ENCODE measurements at places on chromosomes 5 and 9.

GRCh38 chr9:115071176-115071575 is 46.8 kb downstream of the TNC start:
- DNase-seq = no peak

DNA sequence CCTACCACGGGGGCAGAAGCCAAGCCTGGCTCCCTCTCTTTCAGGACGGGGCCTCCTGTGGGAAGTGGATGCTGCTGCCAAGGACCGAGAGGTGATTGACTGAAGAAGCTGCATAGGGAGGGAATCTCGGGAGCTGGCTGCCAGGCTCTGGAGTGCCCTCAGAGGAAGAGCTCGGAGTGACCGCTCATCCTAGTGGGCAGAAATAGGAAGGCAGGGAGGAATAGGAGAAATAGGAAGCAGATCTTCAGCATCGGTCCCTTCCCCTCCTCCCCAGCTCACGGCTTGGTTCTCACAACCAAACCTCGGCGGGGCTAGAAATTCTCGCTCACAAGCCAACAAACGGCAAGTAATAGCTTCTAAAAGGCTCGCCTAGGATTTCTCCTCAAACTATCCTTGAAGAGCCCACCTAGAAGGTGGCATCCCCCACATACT is 159.9 kb upstream of the RAI14 start:
- DNase-seq = no peak

GRCh38 chr9:100639854-100640253 is 62.0 kb downstream of the CAVIN4 start:
- no peak for DNase-seq

- DNase-seq = no peak
Measured at GRCh38 chr5:115246361-115246991, 16.2 kb downstream of the PGGT1B start.

DNA sequence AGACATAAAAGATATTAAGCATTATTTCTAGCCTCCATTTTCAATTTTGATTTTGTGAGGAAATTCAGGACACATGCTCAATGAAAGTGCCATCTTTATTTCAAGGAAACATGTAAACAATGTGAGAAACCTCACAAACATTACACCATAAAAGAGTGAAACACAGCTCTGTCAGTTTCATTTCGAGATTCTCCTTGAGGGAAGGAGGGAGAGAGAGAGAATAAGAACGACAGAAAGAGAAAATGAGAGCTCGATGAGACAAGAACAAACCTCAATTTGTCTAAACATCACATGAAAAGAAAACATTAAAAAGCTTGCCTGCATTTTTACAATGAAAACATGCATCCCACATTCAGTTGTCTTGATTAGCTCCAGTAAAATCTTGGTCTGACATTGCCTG is 553.5 kb upstream of the MEF2C start:
- DNase-seq = no peak

GRCh38 chr9:84382720-84383119 is 42.2 kb upstream of the SLC28A3 start:
- no peak for DNase-seq

- DNase-seq = no peak
Measured at GRCh38 chr9:110615498-110615897, 36.0 kb upstream of the SVEP1 start.

GRCh38 chr9:86253577-86253976 is 5.9 kb downstream of the C9orf153 start:
- no peak for DNase-seq

DNA sequence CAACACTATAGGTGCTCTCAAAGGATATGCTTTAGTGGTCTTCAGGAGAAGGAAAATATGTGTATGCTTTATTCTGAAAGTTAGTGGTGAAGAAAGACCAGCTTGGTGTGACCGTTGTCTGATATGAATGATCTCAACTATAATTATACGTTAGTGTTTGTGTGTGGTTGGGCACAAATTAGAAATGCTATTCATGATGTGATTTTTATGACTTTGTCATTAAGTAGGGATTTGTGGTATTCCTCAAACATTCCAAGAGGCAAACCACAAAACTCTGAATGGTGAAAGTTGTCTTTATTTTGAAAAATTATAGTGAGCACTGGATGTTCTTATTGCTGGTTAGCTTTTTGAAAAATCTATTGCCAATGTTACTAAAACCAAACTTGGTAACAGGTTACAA is 6.2 kb upstream of the F2R start:
- DNase-seq = no peak

DNA sequence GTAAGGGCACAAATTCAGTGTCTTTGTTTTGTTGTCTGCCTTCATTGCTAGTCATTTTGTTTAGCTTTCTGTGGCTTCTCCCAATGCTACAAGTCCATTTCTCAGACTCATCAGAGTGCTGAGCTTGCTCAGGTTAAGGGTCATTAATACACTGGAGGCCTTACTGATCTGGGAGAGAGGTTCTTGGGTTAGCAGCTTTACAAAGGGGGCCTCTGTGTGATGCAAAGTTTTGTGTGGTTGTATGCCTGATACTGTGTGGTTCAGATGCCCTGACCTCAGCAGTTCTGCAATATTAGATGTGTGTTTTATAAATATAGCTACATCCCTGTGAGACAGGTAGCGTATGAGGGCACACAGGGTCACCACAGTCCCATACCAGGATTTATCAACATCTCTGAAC is 34.8 kb upstream of the SMARCA2 start:
- no peak for DNase-seq

DNA sequence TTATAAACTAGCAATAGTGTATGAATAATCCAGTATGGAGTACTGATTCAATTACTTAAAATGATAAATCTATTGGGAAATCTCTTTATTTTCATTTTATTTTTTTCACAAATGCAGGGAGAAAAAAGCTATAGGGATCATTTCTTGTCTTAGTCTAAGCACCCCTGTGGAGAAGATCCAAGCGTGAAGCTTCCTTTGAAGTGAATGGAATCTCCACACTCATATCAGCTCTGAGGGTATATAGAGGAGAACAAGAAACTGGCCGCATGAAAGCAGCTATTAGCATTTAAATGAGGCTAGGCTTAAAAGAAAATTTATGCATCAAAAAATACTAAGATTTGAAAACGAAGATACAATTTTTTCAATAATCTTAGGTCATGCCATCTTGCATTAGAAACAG is 12.9 kb upstream of the PAM start:
- no peak for DNase-seq

DNA sequence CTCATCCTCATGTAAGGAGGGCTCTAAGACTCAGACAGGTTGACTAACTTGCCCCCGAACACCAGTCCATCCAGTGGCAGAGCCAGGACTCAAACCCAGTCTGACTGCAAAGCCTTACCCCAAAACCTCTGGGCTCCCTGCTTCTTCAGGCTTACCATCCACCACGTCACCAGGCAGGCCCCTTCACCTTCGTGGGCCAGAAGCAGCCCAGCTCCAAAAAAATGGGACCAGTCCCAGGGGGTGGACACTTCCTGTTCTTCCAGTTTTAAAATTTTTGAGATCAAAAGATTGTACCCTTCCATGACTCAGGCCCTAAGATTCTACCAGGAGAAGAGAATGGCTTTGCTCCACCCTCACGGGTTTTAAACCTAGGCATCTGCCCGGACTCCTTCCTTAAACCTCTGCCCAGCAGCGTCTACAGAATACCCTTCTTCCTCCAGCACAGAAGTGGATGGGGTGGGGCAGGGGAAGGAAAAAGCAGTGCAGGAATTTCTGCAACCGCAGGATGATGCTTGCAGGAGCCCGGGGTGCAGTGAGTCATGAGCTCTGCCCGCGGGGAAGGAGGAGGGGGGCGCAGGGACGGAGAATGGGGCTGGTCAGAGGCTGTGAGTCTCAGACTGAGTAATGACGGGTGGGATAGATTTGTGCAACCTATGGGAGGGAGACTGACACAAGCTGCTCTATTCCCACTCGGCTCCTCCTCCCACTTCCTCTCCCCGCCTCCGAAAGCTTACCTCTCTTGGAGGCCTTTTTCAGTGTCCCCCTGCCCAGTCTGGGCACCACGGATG is 50.4 kb upstream of the STXBP1 start:
- DNase-seq = no peak

- DNase-seq = peak; percentile 15
Measured at GRCh38 chr9:31119890-31120454, 1264.5 kb upstream of the ACO1 start.

DNA sequence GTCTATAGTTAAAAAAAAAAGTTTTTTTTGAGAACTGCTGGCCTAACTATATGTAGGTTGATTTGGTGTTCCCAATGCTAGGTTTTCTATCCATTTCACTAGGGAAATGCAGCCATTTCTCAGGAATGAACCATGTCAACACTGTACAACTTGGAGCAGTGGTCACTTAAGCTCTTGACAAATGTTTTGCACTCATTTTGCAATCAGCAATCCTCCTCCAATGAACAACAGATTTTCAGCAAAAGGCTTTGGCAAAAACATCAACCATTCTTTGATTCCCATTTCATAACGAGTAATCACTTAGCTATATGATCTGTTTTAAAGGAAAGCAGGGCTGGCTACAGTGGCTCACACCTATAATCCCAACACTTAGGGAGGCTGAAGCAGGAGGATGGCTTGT is 17.9 kb downstream of the STRBP start:
- no peak for DNase-seq

GRCh38 chr5:96080557-96080956 is 118.9 kb upstream of the ELL2 start:
- DNase-seq = no peak

- DNase-seq = no peak
Measured at GRCh38 chr9:110141227-110141793, 66.6 kb downstream of the C9orf152 start.

DNA sequence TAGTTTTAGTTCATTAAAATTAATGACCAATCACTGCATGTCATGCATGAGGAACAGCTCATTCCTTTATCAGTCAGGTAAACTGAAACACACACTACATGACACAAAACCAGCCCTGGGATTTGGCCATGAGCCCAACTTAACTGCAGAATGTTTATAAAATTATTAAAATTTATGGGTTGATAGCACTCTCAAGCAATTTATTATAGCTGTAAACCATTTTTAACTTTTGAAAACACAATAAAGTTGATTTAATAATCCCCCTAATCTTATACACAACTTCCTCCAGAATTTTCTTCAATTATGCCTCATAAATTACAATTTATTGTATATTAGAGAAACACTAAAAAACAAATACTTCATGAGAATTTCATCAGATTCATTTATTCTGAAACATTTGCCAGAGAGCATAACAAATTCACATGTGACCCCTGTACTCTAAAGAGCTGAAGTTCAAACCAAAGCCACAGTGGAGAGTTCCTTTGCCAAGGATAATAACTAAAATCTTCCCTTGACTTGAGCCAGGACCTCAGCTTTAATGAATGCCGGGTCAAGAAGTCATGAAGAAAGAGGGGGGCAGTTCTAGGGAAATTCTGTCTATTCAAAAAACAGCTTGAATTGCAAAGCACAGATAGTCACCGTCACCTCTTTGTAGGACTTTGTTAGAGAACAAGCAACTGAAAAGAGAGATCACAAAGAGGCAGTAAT is 763.7 kb upstream of the GRAMD2B start:
- DNase-seq = no peak

DNA sequence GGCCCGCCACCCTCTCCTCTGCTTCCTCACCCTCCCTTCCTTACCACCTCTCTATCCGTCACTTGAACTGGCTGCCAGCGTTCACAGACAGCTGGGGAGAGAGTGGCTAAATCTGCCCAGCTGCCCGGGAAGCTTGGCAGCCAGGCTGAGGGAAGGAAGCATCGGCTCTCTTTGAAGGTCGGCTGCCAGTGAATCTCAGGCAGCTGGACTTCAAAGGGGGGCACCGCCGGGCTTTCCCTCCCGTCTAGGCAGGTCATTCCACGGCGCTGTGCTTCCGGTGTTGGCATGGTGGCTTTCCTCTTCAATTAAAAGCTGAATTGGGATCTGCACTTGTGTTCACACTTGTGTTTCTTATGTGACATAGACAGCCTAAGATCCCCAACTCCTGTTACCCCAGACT is 174.0 kb downstream of the GDNF start:
- DNase-seq = no peak

- no peak for DNase-seq
Measured at GRCh38 chr9:16555802-16556201, 314.7 kb downstream of the BNC2 start.

- no peak for DNase-seq
Measured at GRCh38 chr9:123081824-123082223, 48.4 kb downstream of the GPR21 start.

GRCh38 chr9:93317495-93318094 is 133.7 kb downstream of the WNK2 start:
- no peak for DNase-seq

DNA sequence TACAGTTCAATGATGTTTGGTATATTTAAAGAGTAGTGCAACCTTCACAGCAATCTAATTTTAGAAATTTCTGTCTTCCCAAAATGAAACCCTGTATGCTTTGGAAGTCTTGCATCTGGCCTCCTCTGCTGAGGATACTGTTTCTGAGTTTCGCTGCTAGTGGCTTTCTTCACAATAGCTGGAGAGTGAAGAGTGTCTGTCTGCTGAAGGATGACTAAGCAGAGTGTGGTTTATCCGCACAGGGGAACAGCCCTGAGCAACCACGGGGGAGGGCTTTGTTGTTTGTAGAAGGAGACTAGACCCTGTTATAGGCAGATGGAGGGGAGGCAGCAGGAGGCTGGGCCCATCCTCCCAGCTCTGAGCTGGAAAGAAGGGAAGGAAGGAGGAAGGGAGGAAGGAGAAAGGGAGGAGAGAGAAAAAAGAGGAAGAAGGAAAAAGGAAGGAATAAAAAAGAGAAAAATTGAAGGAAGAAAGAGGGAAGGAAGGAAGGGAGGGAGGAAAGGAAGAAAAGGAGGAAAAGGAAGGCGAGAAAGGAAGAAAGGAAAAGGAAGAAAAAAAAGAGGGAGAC is 10.5 kb upstream of the IRX2 start:
- DNase-seq = no peak

DNA sequence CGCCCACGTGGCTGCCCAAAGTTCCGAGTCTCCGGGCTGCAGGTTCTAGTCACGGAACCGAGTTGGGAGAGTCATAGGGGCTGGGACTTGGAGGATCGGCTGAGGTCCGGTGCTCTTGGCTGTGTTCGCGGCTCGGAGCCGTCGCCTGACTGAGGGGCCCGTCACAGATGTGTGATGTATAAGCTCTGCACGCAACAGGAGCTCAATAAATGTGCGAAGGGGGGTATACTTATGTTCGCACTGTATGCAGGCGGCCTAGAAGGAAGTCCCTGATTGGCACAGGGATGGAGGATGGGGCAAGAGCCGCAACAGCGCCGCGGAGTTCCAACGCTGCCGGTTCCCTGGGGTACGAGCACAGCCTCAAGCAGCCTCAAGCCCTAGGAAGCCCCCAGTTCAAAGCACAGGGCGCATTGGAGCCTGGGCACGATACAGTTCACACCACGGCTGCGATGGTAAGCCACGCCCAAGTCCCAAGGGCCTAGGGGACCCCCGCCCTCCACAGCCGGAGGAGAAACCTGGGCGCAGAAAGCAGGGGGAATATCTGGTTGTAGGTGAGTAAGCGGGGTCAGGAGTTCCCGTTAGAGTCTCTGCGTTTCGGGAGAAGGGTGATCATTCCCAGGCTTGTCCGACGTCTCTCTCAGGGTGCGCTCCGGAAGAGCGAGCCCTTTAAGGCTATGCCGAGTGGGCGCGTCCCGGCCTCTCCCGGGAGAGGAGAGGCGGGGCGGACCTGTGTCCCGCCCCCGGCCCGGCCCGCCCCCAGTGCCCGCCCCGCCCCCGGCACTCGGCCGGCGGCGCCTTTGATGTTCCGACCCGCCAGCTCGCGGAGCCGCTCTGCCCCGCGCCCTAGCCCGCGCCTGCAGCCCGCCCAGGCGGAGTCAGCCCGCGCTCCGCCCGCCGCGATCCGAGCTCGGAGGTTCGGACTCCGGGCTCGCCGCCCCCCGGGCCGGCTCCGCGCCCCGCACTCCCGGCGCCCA is at the start of gene TCF7:
Gene TCF7 (plus strand): TSS at position 780 of the 974 bp plus-strand sequence. CDS start 226 bp downstream, outside the sequence.
- peak; percentile 75 for DNase-seq

GRCh38 chr9:85942913-85943709 is 2.2 kb downstream of the NAA35 start:
- no peak for DNase-seq
